ENCODE measurements at places on chromosomes 2 and 18.

DNA sequence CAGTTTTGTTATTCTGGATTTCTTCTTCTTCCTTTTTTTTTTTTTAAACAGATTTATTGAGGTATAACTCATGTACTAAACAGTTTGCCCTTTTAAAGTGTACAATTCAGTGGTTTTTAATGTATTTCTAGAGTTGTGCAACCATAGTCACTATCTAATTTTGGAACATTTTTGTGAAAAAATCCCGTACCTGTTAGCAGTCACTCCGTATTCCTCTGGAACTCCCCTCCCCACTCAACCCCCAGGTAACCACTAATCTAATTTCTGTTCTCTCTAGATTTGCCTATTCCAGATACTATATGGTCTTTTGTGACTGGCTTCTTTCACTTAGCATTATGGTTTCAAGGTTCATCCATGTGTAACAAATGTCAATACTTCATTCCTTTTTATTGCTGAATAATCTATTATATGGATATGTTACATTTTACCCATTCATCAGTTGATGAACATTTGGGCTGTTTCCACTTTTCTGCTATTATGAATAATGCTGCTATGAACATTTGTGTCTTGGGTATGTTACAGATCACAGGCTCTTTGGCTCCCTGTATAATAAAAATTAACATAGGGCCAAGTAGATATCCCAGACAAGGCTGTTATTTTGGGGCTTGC lies 21.9 kb downstream of the EHBP1 start:
- DNase-seq, result no peak

- peak; percentile 92 for DNase-seq
Observed at GRCh38 chr18:9719421-9719981, 11.4 kb downstream of the RAB31 start.

GRCh38 chr2:232447638-232448303 lies 8.2 kb upstream of the ALPI start:
- no peak for DNase-seq

GRCh38 chr2:174039551-174040416 lies 74.6 kb upstream of the SP3 start:
- peak; percentile 90 for DNase-seq

DNA sequence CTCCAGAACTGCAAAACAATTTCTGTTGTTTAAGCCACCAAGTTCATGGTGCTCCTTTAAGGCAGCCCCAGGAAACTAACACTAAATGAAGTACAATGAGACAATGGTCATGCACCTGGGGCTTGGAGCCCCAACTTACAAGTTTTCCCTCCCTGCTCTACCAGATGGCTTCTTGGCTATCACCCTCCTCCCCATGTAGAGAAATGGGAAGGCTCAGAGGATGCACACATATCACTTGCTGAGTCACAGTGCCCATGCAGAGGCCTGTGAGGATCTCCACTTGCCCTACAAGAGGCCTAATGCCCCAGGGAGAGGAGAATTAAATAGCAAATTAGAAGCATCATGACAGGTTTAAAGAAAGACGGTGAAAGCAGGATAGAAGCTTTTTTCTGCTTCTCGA lies 270.9 kb downstream of the TTC32 start:
- peak; percentile 25 for DNase-seq

GRCh38 chr2:62178741-62179271 lies 17.1 kb upstream of the B3GNT2 start:
- no peak for DNase-seq

DNA sequence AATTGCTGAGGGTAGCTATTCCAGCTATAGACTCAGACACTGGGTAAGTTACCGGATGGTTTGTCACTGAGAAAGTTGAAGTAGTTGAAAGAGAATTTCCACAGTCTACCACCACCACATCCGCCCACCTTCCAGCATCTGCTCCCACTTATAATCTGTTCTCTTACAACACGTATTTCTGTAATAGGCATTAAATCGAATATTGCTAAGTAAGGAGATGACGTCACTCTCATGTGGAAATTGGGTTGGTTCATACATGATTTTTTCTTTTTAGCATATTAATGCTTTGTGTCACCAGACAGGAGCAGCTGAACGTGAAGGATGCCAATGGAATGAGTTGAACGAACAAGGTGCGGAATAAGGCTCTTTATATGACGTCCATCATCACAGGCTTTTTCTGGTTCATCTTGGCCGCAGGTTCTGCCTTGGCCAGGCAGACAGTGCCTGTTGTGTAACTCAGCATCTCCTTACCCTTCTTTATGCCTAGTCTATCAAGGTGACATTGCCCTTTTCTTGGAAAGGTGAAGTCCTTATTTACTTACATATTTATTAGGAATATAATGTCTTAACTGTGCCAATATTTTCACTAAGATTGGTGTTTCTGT lies 45.9 kb downstream of the THUMPD2 start:
- no peak for DNase-seq

GRCh38 chr2:20589975-20590703 lies 60.8 kb downstream of the HS1BP3 start:
- DNase-seq, result peak; percentile 51

- no peak for DNase-seq
Observed at GRCh38 chr2:55864351-55865084, 59.1 kb downstream of the EFEMP1 start.

DNA sequence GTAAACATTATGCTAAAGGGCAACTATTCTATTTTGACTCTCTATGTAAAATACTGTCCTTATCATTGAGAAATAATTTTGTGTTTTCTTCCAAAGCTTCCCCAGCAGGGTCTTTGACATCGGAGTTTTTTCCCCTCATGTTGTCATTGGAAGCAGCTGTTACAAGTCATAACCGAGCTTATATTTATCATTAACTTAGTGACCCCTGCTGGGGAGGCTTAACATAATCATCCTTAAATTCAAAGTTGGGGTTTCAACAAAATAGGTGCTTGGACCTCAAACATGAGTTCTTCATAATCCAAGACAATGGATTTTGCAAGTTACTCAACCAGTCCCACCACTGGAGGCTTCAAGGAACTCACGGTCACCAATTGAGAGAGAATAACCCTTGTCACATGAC lies 330.9 kb downstream of the DCC start:
- DNase-seq, result no peak

GRCh38 chr2:120174963-120175581 lies 48.1 kb downstream of the TMEM185B start:
- DNase-seq, result peak; percentile 15

GRCh38 chr2:21043744-21044532 lies at the start of gene APOB:
Gene APOB, minus strand, starts transcription at chr2:21044073. Its CDS starts 128 bp downstream, at chr2:21043945.
- DNase-seq, result no peak

GRCh38 chr2:102487761-102488462 lies 14.9 kb downstream of the SLC9A4 start:
- DNase-seq, result peak; percentile 83

DNA sequence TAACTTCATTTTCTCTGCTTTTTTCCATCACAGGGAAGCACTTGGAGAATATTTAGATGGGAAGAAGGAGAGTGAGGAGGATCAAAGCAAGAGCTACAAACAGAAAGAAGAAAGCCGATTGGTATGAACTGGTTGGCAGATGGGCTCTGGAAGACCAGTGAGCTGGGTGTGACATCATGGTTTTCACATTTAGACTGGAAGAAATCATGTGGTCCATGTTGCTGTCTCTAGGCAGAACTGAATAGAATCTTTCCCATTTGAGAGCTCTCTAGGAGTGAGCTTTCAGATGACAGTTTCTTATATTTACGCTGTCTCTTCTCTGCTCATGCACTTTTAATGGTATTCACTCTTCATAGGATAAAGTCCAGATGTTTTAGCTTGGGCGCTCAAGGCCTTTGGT lies 12.6 kb downstream of the DRC1 start:
- DNase-seq, result no peak

DNA sequence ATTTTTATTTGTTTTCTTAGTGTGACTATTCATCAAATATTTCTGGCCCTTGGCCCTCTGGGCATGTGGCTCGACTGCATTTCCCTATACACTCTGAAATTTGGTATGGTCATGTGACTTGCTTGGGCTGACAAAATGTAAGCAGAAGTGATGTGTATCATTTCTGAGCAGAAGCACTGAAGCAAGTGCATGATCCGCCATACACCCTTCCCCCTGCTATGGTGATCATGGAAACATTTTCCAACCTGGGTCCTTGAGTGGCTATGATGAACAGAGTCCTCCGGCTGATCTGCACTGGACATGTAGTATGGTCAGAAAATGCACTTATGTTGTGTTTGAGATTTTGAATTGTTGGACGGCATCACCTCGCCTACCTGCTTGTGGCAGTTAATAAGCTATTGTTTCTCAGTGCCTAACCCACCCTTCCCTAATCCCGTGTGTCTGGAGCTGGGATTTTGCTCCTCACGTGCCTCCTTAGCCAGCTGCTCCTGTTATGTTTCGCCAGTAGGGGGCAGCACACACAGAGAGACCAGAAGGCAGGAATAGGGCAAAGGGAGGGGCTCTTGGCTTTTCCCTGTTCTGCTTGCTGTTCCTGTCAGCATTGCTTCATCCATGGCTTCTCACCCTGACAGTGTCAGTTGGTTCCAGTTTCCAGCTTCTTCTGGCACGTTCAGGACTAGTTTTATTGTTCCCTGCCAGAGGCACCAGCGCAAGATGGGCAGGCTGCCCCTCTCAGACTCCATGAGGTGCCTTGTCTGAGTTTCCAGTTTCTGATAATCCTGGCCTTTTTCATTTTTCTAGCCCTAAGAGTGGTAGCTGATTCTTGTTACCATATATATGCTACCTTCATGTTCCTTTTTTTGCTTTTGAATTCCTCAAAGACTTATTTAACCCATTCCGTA lies 207.4 kb downstream of the ARL6IP6 start:
- DNase-seq, result peak; percentile 67

- no peak for DNase-seq
Observed at GRCh38 chr2:241812730-241813643, 4.0 kb downstream of the NEU4 start.

GRCh38 chr2:29224693-29225551 lies 109.7 kb downstream of the CLIP4 start:
- no peak for DNase-seq

- DNase-seq, result no peak
Observed at GRCh38 chr2:217903859-217904613, 98.8 kb downstream of the TNS1 start.

DNA sequence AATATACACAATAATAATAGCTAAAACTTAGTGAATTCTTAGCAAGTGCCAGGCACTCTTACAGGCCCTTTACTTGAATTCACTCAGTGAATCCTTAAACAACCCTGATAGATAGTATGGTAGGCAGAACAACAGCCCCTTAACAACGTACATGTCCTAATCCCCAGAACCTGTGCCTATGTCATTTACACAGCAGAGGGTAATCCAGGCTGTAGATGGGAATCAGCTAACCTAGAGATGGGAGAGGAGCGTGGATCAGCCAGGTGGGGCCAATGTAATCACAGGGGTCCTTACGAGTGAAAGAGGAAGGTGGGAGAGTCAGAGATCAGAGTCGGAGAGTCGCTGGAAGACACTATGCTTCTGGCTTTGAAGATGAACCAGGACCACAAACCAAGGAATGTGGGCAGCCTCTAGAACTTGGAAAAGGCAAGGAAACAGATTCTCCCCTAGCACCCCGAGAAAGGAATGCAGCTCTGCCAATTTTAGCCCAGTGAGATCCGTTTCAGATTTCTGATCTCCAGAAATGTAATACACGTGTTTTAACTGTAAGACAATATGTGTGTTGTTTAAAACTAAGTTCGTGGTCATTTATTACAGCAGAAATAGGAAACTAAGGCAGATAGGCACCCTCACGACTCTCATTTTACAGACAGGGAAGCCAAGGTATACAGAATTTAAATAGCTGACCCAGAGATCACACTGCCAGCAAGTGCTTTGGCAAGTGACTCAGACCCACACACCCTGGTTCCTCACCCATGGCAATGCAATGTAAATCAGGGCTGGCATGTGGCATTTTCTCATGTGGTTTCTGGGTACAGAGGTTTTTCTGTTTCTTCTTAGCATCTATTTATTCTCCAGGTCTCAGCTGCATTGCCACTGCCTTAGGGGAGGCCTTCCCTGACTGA lies 68.9 kb downstream of the DOCK10 start:
- DNase-seq, result no peak

- peak; percentile 98 for DNase-seq
Observed at GRCh38 chr2:172693037-172693436, 42.6 kb upstream of the RAPGEF4 start.

DNA sequence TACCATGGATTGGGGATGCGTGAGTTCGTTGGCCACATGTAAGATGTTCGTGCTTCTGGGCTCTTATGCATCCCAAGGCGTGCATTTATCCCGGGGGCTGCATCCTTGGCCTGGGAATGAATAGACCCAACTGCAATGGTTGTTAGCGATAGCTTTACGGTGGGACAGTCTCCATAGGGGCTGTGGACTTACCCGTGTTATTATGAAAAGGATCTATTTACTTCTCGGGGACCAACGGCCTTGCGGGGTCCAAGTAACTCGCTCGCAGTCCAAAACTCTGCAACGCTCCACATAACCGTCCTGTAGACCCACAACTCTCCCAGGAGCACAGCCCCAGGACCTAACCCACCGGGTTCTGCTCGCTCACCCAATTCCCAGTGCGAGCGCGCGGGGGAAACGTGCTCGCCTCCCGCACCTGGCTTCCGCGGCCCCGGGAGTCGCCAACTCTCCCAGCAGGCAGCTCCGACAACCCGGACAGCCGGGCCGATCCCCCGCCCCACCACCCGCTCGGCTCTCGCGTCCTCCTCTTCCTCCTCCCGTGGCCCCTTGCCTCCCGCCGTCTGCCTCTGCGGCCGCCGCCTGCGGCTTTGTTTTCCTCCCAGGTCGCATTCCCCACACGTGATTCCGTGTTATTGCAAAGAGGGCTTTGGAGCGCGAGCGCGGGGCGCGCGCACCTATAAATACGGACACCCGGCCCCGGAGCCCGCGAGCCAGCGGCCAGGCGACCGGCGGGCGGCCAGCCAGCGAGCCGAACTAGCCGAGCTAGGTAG lies at the start of gene CABLES1:
TSS of gene CABLES1 (plus strand) at position 706 of the 770 bp plus-strand sequence. CDS start 278 bp downstream, outside the sequence.
- peak; percentile 43 for DNase-seq

DNA sequence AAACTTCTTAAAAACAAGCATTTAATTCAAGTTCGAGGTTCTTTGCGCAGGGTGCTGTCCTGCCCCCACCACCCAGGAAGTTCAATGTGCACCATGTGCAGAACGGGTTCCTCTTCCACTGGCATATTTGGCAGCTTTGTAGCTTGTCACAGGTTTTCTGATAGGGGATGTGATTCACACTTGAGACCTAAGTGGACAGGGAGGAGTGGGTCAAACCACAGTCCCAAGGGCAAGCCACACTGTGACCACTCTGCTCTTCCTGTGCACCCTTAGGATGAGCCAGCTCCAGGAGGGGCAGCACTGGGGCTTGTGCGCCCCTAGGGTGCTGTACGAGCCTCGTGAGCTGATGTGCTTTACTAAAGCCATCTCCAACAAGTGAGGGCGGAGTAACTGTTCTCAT lies 82.5 kb downstream of the TGFA start:
- no peak for DNase-seq

DNA sequence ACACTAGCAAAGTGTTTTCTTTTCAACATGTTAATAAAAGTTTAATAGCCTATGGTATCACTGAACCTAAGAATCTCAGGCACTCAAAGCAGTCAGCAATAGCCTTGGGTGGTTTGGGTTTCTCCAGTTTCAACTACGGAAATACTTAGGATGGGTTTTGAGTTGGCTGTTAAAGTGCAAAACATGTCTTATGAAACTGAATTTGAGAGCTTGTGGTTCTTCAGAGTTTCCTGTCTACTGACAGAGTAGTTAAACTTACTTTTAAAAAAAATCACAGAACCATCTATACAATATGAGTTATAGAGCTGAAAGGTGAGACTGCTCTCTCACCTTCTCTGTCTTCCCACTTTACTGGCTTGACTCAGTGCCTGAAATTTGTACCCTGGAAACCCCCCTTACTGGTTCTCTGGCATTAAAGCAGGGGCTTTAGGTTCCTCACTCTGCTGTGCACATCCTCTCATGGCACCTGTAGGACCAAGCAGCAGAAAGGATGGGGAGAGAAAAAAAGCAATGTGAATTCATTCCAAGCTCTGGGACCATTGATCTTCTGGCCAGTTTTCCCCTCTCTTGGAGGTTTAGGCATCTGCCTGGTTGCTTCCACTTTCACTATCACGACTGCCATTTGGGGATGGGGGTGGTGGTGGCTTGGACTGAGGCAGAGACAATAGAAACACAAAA lies 18.1 kb downstream of the CCDC141 start:
- DNase-seq, result peak; percentile 8
